ENCODE measurements at places on chromosomes 1 and 21.

DNA sequence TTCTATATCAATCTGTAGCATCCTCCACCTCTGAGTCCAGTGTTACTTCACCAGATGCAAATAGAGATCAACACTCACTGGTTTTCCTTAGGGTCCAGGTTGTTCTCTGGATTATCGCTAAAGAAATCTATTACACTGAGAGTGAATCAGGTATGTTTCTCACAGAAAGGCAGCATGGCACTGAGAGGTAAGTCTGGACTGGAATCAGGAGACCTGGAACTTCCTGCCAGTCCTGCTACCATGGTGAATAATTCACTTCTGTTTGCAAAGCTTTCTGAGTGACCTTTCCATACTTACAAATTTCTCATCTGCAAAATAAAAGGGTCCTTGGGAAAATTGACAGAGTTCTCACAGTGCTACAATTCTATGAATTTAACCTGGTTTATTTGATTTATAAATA is 1583.3 kb downstream of the MRPL39 start:
- no peak for DNase-seq

GRCh38 chr1:79325705-79326104 is 319.2 kb upstream of the ADGRL4 start:
- DNase-seq = no peak

DNA sequence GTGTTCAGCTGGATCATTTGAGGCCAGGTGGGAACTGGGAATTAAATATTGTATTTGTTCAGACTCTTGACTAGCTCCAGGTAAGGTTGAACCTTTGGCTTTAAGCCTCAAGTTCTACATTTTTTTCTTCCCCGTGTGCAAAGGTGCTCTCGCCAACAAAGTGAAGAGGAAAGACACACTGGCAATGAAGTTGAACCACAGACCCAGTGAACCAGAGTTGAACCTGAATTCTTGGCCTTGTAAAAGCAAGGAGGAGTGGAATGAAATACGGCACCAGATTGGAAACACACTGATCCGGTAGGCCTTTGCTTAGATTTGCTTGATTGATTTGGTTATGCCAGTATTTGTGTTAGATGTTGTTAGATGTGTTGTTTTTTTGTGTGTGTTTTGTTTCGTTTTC is 25.5 kb upstream of the RCC1 start:
- DNase-seq = no peak

DNA sequence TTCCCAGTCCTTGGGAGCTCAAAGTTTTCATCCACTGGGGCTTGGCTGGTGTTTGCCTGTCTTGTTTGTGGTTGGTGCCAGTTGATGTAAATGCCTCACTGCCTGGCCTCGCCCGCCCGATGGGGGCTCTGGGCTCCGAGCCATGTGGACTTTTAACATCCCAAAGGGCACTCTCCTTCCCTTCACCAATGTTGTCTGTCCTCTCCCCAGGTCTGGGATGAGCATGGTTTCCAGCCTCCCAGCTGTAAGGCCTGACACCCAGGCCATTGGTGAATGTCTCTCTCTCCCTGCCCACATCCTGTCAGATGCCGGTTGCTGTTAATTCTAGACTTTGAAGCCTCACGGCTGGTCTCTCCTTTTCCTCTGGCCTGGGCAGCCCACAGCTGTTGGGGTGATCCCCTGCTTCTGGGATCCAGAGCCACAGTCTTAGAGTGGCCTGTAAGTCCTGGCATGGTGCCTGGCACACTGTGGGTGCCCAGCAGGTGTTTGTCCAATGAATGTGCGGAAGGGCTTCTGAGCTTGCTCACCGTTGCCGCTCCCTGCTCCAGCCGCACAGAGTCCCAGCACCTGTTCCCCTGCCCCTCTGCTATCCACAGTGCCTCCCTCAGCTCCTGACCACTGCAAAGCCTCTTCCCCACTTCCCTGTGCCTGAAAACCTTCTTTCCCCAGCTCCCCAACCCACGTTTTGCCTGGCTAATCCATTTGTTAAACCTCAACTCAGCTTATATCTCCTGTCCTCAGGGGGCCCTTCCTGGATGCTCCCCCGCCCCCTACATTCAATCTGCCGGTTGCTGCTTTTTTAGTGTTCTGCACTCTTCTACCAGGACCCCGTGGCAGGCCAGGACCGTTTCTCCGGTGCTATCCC is 3.3 kb upstream of the C1orf174 start:
- no peak for DNase-seq

- no peak for DNase-seq
Measured at GRCh38 chr1:176638713-176639526, 175.9 kb downstream of the PAPPA2 start.

GRCh38 chr1:29785554-29785953 is 549.2 kb downstream of the PTPRU start:
- no peak for DNase-seq

DNA sequence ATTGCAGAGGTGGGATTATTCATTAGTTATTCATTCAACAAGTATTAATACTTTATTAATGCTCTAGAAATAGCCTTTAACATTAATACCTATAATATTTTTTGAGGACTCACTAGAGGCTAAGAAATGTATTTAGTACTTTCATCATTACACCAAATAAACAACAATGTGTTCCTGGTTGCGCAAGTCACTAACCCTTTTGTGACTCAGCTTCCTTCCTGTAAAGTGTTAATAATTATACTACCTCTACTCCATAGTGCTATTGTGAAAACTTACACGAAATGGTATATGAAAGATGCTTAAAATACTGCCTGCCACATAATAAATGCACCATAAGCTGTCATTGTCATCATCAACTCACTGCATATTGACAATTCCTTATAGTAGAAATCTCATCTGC is 431.0 kb downstream of the DPYD start:
- DNase-seq = no peak

DNA sequence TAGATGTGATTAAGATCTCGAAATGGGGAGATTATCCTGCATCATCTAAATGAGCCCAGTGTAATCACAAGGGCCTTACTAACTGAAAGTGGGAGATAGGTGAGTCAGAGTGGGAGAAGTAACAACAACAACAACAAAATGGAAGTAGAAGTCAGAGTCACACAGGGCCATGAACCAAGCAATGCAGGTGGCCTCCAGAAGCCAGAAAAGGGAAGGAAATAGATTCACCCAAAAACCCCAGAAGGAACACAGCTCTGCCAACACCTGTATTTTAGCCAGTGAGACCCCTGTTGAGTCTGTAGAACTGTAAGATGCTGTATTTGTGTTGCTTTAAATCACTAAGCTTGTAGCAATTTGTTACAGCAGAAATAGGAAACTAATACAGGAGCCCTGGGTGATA is 4.1 kb downstream of the TAGLN2 start:
- peak; percentile 26 for DNase-seq

DNA sequence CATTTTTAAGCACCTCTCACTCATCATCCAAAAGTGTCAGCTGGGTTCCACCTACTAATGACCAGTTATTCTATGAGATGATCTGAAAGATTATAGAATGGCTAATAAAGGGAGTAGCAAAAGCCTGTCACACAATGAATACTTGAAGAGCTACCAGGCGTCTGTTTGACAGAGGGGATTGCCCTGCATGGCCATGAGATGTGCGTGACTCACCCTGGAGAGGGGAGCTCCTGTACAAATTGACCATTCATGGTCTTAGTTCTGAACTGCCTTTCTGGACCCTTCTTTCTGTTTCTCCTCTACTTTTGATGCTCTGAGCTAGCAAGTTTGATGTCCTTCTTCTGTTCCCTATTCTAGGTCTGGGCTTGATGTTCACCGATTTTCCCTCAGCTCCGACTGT is 85.2 kb upstream of the ABCD3 start:
- DNase-seq = no peak

- no peak for DNase-seq
Measured at GRCh38 chr1:204692325-204692840, 6.8 kb upstream of the LRRN2 start.

GRCh38 chr1:224721000-224721399 is 104.9 kb downstream of the CNIH3 start:
- DNase-seq = no peak

GRCh38 chr1:17186216-17186909 is 18.6 kb upstream of the PADI1 start:
- DNase-seq = no peak

DNA sequence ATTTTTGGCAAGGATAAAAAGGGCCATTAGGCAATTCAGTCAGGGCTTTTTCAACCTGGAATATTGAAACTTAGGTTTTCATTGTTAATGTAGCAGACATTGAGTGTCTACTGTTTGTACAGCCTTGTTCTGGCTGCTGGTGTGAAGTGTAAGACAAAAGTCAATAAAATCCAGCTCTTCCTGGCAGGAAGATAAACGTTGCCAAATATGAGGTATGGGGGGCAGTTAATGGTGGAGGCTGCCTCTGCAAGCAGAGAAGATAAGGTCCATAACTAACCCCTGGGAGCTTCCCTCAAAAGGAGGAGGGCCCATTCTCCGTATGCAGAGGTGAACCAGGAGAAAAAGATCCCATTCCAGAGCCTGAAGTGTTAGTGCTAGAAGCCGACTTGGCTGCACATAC is 19.5 kb upstream of the SHE start:
- no peak for DNase-seq

DNA sequence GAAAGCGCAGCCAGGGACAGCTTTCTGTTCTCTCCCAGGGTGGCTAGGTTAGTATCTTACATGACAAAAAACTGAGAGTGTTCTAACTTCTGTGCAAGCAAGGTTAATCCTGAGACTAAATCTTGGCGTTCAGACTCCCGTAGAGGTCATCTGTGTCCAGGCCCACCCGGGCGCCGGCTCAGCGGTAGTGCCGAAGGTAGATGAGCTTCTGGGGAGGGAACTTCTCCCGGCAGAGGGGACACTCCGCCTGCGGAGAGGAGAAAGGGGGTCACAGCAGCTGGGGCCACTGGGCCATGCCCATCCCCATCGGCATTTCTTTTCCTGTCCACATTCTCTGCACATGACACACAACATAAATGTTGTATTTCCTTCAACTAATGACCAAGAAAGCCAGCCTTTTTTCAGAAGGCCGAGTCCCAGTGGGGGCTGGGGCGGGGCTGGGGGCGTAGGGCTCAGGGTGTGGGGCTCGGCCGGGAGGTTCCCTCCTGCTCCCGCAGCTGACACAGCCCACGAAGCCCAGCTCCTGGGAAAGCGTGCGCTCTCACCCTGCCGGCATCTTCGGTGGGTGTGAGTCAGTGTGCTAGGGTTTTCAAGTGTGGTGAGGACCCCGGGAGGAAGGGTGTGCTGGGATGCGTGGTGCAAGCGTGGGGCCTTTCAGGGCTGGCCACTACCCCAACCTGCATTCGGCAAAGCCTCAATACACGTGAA is 6.6 kb downstream of the PEX10 start:
- DNase-seq = no peak

DNA sequence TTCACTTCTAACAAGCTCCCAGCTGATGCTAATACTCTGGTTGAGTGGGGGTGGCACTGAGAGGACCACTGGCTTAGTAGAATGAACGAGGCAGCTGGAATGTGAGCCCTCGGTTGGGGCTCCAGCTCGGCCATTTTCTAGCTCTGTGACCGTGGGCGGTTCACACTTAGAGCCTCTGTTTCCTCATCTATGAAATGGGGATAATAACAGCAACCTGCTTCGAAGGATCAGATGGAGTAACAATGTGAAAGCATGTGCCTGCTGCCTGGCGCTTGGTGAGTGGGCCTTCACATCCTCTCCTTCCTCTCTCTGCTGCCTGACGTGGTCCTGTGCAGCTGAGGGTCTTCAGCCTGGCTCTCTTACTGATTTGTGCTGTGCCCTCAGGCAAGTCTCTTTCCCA is 20.9 kb upstream of the TTC4 start:
- no peak for DNase-seq

DNA sequence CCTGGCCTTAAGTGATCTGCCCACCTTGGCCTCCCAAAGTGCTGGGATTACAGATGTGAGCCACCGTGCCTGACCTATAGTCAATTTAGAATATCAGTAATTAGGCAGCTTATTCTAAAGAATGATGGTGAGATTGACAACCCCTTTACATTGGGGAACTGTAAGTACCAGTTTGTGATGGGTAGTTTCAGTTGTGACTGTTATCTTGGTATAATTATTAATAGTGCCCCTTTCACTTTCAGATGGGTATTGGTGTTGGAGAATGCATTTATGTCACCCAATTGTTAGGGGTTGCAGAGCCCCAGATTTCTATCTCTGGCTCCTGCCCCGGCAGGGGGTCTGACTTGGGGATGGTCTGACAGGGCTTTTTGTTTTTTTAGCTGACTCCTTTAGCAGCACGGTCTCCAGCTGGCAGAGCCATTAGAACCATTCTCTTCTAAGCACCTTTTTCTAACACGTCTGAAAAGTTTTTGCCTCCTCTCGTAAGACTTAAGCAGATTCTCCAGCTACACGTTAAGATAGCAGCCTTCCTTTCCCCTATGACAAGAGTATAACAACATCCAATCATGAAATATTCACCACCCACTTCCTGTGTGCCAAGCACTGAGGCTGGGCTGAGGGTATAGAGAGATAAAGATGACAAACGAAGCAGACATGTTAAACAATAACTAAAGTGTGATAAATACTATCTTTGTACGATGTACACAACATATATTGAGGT is 157.8 kb downstream of the SDCCAG8 start:
- no peak for DNase-seq

DNA sequence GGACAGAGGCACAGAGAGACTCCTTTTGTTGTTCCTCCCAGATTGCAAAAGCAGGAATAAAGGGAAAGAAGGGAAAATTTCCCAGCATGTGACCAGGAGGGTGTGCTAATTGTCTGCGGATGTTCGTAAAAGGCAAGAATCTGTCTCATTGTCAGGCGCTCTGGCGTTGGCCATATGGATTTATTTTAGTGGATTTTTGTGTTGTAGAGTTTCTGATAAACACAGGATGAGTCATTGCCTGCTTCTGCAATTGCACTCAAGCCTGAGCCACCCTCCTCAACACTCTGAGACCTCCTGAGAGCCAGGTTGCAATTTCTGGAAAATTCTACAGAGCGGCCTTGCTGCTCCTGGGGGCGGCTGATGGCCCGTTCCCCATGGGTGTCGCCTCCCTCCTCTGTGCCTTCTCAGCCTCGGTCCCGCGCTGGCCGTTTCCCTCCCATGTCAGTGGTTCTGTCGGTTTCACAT is 227.7 kb downstream of the KAZN start:
- DNase-seq = no peak

DNA sequence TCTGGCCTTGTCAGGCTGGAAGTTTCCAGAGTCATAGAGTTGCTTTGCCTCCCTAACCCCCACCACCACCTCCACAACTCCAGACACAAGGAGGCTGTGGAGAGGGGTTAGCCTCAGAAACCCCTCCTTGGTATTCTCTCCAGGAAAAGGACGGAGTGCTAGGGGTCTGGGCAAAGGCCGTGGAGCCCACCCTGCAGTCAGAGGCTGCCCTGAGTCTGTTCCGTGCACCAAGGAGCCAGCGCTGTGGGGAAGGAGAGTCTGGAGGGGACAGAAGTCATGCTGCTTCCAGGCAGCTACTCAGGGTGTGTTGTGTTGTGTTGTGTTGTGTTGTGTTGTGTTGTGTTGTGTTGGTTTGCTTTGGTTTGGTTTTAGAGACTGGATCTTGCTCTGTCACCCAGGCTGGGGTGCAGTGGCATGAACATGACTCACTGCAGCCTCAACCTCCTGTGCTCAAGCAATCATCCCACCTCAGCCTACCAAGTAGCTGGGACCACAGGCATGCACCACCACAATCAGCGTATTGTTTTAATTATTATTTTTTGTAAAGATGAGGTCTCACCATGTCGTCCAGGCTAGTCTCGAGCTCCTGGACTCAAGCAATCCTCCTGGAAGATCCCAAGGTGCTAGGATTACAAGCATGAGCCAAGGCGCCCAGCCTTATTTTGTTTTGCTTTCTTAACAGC is 122.2 kb upstream of the TMEM51 start:
- DNase-seq = no peak
